ENCODE measurements at places on chromosomes 2 and 18.

DNA sequence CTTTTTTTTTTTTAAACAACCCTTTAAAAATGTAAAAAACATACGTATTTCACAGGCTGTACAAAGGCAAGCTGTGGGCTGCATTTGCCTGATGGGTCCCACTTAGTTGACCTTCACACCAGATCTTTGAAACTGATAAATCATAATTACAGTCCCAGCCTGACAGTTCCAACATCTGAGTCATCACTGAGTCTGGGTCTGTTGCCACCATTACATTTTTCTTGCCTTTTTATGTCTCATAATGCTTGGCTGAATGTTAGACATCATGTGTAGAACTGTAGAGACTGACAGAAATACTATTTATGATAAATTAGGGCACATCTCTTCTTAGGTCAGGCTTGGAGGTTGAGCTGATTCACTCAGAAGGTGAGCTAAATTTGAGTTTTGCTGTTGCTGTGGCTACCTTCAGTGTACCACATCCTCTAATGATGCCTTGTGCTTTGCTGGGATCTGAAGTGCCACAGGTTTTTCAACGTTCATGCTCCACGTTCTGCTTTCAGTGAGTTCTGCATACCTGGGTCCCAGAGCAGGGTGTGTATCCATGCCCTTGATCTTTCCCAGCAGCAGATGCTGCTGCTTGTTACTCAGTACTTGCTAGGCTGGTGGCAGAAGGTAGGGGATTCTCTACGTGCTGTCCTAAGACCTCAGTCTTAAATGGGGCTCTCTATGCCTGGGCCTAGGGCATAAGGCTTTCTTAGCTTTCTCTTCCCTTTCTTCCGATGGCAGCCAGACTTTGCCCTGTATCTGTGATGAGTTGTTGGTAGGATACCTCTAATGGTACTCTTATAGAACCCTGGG is 160.6 kb upstream of the SMAD7 start:
- H3K27ac ChIP-seq, result no peak overlapping the region
- no peak for DNase-seq
- H3K4me1 ChIP-seq, result peaks cover 8% of the 10 kb centered on the region
- H3K4me3 ChIP-seq, result no peak overlapping the region
- H3K27me3 ChIP-seq, result no peaks in the 10 kb centered on the region

- no peaks in the 10 kb centered on the region for H3K36me3 ChIP-seq
- no peak overlapping the region for H3K4me3 ChIP-seq
- no peaks in the 10 kb centered on the region for H3K27me3 ChIP-seq
- DNase-seq, result no peak
- H3K27ac ChIP-seq, result no peak overlapping the region
- peaks cover 5% of the 10 kb centered on the region for H3K4me1 ChIP-seq
These were observed 329.1 kb upstream of the PKDCC start for GRCh38 chr2:41718705-41719104.

GRCh38 chr2:176105078-176105729 is 1.9 kb upstream of the HOXD11 start:
- peaks cover 4% of the 10 kb centered on the region for H3K36me3 ChIP-seq
- H3K27me3 ChIP-seq, result peaks cover 98% of the 10 kb centered on the region
- H3K27ac ChIP-seq, result no peak overlapping the region
- peaks cover 14% of the 10 kb centered on the region for H3K4me1 ChIP-seq
- DNase-seq, result no peak
- H3K4me3 ChIP-seq, result no peak overlapping the region

- H3K27ac ChIP-seq, result no peak overlapping the region
- H3K4me1 ChIP-seq, result no peaks in the 10 kb centered on the region
- H3K36me3 ChIP-seq, result no peaks in the 10 kb centered on the region
- no peak for DNase-seq
- H3K4me3 ChIP-seq, result no peak overlapping the region
These were observed 17.3 kb downstream of the CAPN10 start for GRCh38 chr2:240603846-240604245.

DNA sequence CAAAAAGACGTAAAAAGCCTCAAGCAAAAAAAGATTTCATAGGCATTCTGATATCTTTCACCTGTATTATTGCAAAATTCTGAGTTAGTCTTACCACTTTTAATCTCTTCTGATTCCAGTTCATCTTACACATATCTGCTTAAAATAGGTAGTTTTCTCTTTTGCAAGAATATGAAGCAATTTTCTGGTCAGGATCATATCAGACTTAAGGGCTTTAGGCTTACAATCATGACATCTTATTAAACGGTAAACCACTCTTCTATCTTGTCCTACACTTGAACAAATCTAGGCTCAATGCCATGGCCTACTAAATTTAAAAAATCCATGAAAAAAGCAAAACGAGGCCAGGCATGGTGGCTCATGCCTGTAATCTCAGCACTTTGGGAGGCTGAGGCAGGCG is 50.1 kb upstream of the GAREM1 start:
- no peaks in the 10 kb centered on the region for H3K4me1 ChIP-seq
- no peak overlapping the region for H3K4me3 ChIP-seq
- no peaks in the 10 kb centered on the region for H3K27me3 ChIP-seq
- no peaks in the 10 kb centered on the region for H3K36me3 ChIP-seq

GRCh38 chr2:231218366-231218765 is 19.9 kb downstream of the ARMC9 start:
- no peaks in the 10 kb centered on the region for H3K4me1 ChIP-seq
- H3K27ac ChIP-seq, result no peak overlapping the region
- no peak overlapping the region for H3K4me3 ChIP-seq
- no peaks in the 10 kb centered on the region for H3K27me3 ChIP-seq

GRCh38 chr2:233093721-233094120 is 33.6 kb downstream of the INPP5D start:
- no peak overlapping the region for H3K4me3 ChIP-seq
- H3K4me1 ChIP-seq, result no peaks in the 10 kb centered on the region
- DNase-seq, result no peak
- no peak overlapping the region for H3K27ac ChIP-seq
- no peaks in the 10 kb centered on the region for H3K27me3 ChIP-seq

DNA sequence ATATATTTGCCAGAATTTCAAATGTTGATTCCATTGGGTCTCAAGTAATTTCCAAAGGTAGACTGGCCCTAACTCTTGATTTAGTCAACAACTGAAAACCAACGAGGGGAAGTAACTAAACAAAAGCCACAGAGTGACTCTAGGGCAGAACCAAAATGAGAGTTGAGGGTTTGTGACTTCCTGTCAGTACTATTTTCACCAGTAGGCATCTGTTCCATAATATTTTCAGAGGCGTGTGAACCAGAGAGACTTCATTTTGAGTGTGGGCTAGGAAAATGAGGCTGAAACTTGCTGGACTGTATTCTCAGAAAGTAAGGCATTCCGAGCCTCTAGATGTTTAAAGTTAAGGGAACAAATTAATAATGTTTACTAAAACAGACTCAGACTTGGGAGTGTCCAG is 70.6 kb downstream of the GDF7 start:
- no peaks in the 10 kb centered on the region for H3K27me3 ChIP-seq
- no peaks in the 10 kb centered on the region for H3K36me3 ChIP-seq
- DNase-seq, result no peak
- H3K4me3 ChIP-seq, result no peak overlapping the region
- no peak overlapping the region for H3K27ac ChIP-seq

DNA sequence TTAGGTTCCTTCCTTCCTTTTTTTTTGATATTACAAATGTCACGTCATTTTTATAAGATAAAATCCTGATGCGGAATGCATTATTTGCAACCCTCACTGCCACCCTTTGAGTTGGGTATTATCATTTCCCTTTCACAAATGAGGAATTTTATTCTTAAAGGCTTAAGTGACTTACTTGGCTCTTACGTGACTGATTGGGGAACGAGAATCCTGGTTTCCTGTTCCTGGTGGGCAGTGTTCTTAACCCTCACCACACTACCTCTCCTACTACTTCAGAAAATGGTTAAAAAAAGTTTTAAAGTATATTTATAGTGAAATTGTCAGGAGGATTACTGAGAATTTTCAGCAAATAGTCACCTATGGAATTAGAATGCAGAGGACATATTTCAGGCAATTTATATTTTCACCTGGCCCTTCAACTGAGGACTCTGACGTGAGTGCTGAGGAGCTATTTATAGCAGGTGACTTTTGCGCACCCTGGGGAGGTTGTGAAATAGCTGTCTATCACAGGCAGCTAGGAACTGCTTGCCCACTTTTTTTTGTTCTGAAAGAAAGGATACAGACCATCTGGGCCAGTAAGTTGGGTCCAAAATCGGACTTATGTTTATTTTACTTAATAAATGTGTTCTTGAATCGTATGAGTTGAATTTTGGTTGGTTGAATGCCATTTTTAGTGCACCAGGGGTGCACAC is 18.7 kb upstream of the RASGRP3 start:
- no peaks in the 10 kb centered on the region for H3K4me1 ChIP-seq
- no peaks in the 10 kb centered on the region for H3K27me3 ChIP-seq
- H3K4me3 ChIP-seq, result no peak overlapping the region
- H3K36me3 ChIP-seq, result no peaks in the 10 kb centered on the region
- DNase-seq, result no peak

GRCh38 chr2:239223310-239224198 is 177.3 kb downstream of the HDAC4 start:
- DNase-seq, result no peak
- peaks cover 11% of the 10 kb centered on the region for H3K4me1 ChIP-seq
- H3K27me3 ChIP-seq, result no peaks in the 10 kb centered on the region
- no peak overlapping the region for H3K4me3 ChIP-seq
- H3K36me3 ChIP-seq, result no peaks in the 10 kb centered on the region

GRCh38 chr2:118470297-118470696 is 377.2 kb downstream of the EN1 start:
- DNase-seq, result no peak
- H3K4me1 ChIP-seq, result peaks cover 7% of the 10 kb centered on the region
- H3K27me3 ChIP-seq, result no peaks in the 10 kb centered on the region
- H3K36me3 ChIP-seq, result no peaks in the 10 kb centered on the region
- H3K4me3 ChIP-seq, result no peak overlapping the region

- no peak overlapping the region for H3K27ac ChIP-seq
- no peaks in the 10 kb centered on the region for H3K36me3 ChIP-seq
These were observed 269.8 kb upstream of the MMADHC start for GRCh38 chr2:149857344-149857743.

- no peaks in the 10 kb centered on the region for H3K4me1 ChIP-seq
- DNase-seq, result no peak
- H3K36me3 ChIP-seq, result no peaks in the 10 kb centered on the region
- H3K4me3 ChIP-seq, result no peak overlapping the region
- H3K27ac ChIP-seq, result no peak overlapping the region
These were observed 17.6 kb downstream of the EMX1 start for GRCh38 chr2:72934683-72935610.

GRCh38 chr2:60994131-60994530 is 23.4 kb upstream of the PEX13 start:
- H3K4me3 ChIP-seq, result no peak overlapping the region
- DNase-seq, result no peak
- no peak overlapping the region for H3K27ac ChIP-seq
- no peaks in the 10 kb centered on the region for H3K36me3 ChIP-seq
- H3K27me3 ChIP-seq, result no peaks in the 10 kb centered on the region

GRCh38 chr2:162919111-162919510 is 80.5 kb upstream of the KCNH7 start:
- no peaks in the 10 kb centered on the region for H3K4me1 ChIP-seq
- DNase-seq, result no peak
- H3K27me3 ChIP-seq, result no peaks in the 10 kb centered on the region
- no peak overlapping the region for H3K27ac ChIP-seq

DNA sequence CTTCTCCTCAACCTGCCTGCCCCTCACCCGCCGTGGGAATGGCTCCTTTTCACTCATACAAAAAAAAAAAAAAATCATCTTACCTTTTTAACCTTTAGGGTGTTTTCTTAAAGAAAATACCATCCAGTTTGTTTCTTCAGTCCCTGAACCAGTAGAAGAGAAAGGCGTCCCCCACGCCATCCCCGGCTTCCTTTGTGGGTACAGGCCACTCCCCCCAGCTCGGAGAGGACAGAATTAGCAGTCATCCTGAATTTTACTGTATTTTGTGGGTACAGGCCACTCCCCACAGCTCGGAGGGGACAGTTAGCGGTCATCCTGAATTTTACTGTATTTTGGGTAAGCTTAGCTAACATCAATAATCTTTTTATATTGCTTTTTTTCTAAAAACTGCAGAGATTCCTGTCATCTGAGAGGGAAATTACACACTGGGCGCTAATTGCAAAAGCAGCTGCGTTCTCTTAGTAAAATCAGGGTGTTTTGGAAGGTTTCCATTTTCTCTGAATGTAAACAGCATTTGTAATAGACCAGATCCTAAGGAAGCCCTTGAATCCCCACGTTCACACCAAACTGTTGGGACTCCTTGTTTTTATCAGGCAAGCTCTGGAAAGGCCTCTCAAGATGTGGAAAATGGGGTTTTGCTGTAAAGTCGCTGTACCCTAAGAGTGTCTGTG is 72.5 kb downstream of the NFATC1 start:
- DNase-seq, result no peak
- no peaks in the 10 kb centered on the region for H3K36me3 ChIP-seq
- H3K4me3 ChIP-seq, result no peak overlapping the region
- H3K4me1 ChIP-seq, result no peaks in the 10 kb centered on the region

DNA sequence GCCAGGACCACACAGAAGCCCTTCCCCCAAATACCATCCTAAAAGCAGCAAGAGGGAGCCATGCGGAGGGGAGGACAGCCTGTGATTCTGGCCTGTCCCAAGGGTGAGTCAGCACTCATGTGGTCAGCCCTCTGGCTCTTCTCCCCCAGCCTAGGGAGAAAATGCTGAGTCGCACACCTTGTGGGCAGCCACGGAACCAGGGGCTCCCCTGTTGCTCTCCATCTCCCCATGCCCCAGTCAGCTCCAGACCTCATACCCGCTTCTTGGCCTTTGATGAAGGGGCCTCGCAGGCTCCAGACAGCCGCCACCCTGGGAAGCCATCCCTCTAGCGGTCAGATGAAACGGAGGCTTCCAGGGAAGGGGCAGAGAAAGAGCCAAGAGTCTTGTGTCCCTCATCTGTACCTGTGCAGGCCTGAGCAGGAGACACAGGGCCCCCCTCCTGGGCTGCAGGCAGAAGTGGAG is 181.3 kb upstream of the SIX2 start:
- H3K4me1 ChIP-seq, result peaks cover 8% of the 10 kb centered on the region
- no peak for DNase-seq
- no peak overlapping the region for H3K27ac ChIP-seq
- H3K27me3 ChIP-seq, result no peaks in the 10 kb centered on the region

DNA sequence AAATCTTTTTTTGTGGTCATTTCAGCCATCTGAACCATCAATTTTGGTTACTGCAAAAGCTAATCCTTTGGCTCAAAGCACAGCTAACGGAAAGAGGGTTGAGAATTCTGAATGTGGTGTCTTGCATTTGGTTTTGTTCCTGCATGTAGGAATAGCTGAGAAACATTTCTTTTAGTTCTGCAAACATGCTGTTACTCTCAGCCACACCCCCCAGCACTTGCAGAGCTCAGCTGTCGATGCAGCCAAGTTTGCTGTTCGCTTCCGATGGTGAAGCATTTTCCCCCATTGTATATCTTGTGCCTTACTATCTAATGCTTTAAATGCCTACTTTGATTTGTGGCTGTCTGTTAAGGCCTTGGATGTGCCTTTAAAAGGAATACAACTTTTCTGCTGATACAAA is 294.9 kb upstream of the FANCL start:
- H3K4me3 ChIP-seq, result no peak overlapping the region
- H3K27ac ChIP-seq, result no peak overlapping the region
- peaks cover 46% of the 10 kb centered on the region for H3K4me1 ChIP-seq
- H3K27me3 ChIP-seq, result no peaks in the 10 kb centered on the region

GRCh38 chr2:101420623-101421022 is 33.3 kb upstream of the CREG2 start:
- no peaks in the 10 kb centered on the region for H3K36me3 ChIP-seq
- no peak for DNase-seq
